Foreskin melanocyte (primary cell): ENCODE measurements at places on chromosomes 3 and 15.

- DNase-seq = no peak
Observed at GRCh38 chr3:100759159-100759558, 49.9 kb downstream of the TFG start.

GRCh38 chr15:43267439-43267838 is 711 bp upstream of the TGM5 start:
- DNase-seq = no peak

DNA sequence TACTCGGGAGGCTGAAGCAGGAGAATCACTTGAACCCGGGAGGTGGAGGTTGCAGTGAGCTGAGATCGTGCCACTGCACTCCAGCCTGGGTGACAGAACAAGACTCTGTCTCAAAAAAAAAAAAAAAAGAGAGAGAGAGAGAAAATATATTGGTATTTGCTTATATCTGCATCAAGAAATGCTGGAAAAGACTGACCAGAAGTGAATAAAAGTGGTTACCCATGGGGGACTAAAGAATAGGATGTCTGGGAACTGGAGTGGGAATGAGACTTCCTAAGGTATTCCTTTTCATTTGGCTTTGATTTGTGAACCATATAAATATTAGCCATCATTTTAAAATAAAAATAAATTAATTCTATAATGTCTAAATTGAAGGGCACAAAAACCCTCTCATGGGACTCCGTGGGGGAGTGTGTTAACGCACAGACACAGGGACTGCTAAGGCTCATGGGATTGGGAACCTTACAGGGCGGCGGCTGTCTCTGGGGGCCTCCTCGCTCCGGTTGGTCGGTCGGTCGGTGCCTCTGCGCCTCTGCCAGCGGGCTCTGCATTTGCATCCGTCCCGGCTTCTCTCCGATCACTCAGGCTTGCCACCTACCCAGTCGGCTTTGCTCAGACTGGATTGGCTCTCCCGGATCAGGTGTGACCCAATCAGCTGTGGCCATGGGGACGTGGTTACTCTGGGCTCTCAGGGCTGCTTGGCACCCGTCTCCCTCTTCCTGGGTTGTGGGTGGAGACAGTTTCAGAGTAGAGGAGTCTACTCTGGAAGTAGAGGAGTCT is 12.7 kb upstream of the TSPAN3 start:
- peak; percentile 45 for DNase-seq

GRCh38 chr15:82677720-82678323 is 30.7 kb upstream of the CPEB1 start:
- DNase-seq = no peak

DNA sequence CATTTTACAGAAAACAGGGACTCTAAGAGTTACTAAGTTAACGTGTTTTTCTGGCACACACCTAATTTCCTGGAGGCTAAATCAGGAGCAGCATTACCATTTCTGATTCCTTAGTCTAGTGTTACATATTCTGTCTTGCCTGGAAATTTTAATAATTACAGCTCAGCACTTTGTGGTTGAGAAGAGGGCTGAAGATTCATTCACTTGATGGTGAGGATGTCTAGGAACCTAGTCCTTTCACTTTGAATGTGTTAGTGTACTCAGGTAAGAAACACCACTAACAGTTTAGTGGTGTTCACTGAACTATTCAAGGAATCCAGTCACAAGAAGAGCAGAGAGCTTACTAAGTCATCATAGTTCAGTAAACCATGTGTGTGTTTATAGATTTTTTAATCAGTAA is 102.8 kb downstream of the STT3B start:
- DNase-seq = no peak

DNA sequence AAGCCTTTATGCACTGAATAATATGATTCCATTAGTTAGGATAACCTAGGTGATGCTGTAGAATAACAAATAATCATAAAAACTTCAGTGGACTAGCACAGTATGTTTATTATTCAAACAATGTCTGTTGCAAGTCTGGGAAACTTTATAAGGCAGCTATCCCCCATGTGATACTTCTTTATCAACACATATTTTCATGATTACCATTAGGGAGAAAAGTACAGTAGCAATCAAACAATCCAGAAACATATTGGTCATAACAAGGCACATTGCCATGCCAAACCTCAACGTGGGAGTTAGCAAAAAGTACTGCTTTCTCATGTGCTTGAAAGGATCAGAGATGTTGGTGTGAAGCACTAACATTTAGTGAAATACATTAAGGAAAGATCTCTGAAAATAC is 35.5 kb downstream of the EOMES start:
- DNase-seq = peak; percentile 14

- peak; percentile 95 for DNase-seq
Observed at GRCh38 chr3:45560281-45560971, 34.1 kb upstream of the LIMD1 start.

DNA sequence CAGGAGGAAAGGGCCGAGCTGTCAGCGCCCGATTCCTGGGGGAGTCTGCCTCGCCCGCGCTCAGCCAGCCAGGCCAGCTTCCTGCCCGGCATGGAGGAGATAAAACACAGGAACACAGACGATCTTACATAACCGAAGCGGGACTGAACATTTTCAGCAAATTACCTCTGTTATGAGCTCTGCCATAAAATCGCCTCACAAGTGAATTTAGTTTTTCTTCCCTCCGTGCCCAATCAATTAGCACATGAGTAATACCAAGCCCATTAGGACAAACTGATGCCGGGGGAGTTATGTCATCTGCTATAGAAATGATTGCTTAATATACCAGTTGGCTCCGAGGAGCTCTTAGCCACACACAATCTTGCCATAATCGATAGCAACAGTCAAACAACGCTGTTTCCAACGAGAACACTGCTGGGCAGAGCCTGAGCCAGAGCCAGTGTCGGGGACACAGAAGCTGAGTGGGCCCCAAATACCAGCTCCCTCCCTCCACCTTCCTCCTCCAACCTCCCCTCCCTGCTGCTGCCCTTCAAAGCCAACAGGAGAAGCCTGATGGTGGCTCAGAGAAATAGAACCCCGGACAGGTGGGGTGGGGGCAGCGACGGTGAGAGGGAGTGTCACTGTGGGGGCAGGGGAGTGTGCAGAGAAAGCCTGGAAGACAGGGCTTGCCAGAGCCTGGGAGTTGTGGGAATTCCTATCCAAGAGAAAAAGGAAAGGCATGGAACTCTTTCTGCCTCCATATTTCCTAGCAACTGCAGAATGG is 279.4 kb upstream of the TLE3 start:
- DNase-seq = peak; percentile 43
